ENCODE measurements at places on chromosomes 12 and 14. TPM values are rescaled to one million over a fixed set of nuclear protein-coding genes. Genes with fewer than 3 reads are reported as not detected.

GRCh38 chr14:50697659-50698290 is 29.7 kb upstream of the SAV1 start:
- no peak for DNase-seq

DNA sequence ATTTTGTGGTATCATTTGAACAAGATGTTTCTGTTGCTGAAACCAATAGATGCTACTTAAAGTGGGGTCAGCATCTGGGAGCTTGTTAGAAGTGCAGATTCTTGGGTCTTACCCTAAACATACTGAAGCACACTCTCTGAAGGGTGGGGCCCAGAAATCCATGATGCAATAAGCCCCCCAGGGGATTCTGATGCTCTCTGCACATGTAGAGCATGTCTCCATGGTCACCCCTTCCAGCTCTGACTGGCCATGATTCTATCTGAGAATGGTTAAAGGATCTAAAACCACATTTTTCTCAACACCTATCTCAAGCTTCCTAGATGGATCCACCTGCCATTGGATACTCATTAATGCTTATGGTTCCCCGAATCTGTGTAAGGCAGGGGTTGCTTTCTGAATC is 20.4 kb downstream of the JDP2 start:
- no peak for DNase-seq

GRCh38 chr12:90972226-90972625 is 17.2 kb upstream of the CCER1 start:
- no peak for DNase-seq

GRCh38 chr14:101122237-101123141 is 219.0 kb upstream of the RTL1 start:
- no peak for DNase-seq

DNA sequence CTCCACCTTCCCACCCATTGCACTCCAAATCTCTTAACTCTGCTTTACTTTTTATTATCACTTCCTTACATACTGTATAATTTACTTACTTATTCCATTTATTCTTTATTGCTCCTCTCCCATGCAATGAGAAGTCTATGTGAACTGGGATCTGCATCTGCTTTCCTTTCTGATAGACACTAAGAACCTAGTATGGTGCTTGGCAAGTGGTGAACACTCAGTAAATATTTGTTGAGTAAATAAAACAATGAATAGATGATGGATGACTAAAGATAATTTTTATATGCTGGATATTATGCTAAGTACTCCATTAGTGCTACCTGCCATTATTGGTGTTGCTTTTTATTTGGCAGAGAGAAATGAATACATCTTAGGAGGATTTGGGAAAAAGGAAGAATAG is 151.0 kb downstream of the TPH2 start:
- no peak for DNase-seq

DNA sequence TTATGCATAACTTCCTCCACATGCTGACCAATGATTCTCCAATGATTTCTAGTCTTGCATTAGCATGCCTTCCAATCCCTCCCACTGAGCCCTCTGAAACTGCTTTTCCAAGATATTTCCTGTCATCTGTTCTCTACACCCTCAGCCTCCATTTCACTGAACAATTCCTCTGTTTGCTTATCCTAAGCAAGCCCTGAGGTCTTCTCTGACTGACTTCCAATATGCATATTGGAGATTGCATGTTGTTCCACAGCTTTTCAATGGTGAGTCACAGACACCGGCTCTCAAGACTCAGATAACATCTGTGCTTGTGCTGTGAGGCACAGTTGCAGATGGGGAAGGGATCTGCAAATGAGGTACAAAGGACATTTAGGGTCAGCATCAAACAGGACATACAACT is 141.0 kb downstream of the SLC16A7 start:
- DNase-seq = no peak

DNA sequence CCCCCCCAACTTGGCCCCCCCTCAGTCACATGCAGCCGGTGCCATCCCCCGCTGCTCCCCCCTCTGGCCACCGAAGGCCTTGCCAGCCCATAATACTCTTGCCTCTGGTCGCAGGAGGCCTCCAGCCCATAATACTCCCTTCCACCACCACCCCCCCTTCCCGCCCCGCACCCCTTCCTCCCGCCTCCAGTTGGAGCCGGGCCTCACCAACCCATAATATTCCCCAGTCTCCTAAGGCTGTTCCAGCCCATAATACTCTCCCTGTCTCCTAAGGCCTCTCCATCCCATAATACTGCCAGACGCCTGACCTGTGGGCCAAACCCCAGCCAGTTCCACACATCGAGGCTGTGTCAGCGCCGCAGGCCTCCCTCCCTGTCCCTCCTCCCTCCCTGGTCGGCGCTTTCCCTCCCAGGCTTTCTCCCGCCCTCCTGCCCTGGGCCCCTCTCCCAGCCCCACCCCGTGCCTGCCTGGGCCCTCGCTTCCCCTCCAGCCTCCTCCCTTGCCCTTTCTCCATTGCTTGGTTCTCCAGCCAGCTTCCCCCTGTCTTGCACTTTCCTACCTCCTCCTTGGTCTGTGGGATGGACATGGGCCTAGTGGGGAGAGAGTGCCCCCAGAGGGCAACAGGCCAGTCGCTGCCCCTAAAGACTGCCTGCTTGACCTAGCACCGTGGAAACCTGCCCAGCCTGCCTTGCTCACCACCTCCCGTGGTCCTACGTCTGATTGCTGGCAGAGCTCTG is 6.8 kb upstream of the CHD4 start:
- peak; percentile 98 for DNase-seq

Gene DCN
- total RNA-seq = not detected

Gene HOXC10
- 48.6 TPM for total RNA-seq

Gene NKX2-8
- not detected for total RNA-seq

Gene TRIM9
- 0.31 TPM for total RNA-seq

Gene OVCH1
- total RNA-seq = not detected

Gene ACSM4
- total RNA-seq = not detected

Gene TBC1D30
- 16.0 TPM for total RNA-seq

Gene COCH
- 0.07 TPM for total RNA-seq

Gene RTL1
- total RNA-seq = not detected

Data from G401 (cell line).